ENCODE measurements at places on chromosomes 2 and 18.
A peak's percentile ranks its signal among the peaks of the same experiment; 100 is the strongest.

DNA sequence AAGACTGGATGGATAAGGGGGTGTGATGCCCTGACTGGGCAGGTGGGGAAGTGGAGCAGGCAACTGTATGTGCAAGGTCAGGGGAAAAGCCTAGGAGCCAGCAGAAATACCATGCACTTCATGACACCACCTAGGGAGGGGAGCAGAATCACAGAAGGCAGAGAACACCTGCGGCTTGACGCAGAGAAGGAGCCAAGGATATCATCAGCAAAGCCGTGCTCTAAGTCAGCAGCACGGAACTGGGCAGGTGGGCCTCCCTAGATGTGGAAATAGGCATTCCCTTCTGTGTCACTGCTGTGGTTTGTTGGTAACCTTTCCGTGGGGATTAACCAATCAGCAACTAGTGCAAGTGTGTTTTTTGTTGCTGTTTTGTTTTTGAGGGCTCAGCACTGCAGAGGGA lies 41.3 kb downstream of the HDLBP start:
- peak; percentile 34 for DNase-seq

DNA sequence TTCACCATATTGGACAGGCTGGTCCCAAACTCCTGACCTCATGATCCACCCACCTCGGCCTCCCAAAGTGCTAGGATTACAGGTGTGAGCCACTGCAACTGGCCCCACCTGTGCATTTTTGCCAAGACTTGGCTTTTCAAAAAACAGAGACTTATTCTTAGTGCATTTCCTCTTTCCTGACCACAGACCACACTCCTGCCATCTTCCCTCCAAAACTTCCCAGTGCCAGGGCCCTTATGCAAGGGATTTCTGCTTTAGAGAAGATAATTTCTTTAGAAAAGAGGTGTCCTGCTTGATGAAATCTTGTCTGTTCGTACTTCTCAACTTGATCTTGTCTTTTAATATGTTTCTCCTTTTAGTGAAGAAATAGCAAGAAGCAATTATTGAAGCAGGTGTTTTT lies 98.8 kb upstream of the ZNF516 start:
- no peak for DNase-seq

DNA sequence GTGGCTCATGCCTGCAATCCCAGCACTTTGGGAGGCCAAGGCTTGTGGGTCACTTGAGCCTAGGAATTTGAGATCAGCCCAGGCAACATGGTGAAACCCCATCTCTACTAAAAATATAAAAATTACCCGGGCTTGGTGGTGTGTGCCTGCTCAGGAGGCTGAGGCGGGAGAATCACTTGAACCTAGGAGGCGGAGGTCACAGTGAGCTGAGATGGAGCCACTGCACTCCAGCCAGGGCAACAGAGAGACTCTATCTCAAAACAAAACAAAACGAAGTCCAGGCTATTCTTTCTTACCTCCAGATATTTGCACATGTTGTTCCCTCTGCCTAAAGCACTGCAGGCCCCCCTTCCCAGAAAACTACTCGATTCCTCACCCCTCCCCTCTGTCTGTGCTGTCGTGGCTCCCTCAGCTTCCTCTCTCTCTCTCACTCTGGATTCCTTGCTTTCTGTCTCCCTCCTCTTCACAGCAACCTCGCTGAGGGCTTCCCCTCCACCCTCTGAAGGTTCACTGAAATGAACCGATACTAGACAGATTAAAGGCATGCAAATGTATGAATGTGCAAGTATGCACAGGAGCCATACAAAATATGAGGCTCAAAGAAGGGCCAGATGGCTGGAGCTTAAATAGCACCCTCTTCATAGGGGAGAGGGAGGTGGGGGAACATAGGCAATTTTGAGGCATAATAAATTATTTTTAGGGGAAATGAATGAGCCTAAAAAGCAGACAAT lies 18.5 kb downstream of the TMEM177 start:
- no peak for DNase-seq

DNA sequence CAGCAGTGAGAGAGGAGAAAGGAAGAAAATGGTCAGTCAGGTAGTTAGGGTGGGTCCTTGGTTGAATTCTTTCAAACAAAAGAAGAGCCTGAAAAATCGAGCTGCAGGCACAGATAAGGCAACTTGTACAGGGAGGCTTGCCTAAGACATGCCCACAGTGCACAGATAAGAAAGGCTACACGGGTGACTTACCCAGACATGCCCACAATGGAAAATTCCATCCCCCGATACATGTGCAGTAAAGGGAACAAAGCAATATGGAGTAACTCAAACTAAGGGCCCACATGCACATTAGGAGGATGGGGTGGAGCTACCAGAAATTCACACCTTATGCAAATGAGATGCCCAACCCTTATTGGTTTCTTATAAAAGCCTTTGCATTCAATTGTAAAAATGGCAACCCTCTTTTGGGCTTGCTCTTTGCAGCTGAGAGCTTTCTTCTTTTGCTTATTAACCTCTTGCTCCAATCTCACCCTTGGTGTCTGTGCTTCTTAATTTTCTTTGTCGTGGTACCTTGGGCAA lies 110.3 kb upstream of the RMP24 start:
- no peak for DNase-seq

- DNase-seq: no peak
Observed at GRCh38 chr2:137802038-137802437, 162.2 kb upstream of the HNMT start.

DNA sequence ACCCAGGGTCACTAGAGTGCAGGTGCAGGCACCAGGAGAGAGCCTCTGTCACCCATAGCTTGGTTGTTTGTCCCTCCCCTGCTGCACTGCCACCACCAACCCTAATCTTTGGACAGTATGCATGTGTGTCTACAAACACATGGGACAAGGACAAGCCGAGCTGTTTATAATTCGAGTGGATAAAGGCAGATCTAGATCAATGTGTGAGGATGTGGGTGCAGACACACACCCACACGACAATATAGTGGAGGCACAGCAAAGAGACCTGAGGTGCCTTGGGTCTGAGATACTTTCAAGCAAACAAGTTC lies 199.2 kb downstream of the TNS1 start:
- no peak for DNase-seq

DNA sequence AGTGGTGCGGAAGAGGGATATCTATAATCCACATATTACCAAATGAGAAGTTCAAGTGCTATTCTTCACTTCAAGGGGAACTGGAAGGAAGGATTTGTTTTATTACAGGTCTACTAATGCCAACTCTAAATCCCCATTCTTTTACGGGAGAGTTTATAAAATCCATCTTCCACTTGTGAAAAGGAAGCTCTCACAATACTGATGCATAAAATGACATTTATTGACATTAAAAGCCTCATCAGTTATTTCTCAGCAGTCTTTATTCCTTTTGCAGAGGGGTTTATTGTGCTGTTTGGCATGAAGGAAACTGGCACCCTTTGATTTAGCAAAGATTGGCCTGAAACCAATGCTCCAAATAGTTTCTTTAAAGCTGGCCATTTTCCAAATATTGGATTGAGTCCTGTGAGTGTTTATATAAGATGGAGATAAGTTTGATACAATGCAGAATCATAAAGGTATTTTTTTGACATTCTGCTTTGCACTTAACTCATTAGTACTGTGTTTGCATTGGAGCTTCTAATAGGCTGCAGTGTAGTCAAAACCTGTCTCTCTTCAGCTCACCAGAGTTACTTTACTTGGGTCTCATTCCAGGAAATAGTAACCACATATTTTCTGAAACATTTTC lies 26.6 kb downstream of the LRP1B start:
- DNase-seq: no peak

DNA sequence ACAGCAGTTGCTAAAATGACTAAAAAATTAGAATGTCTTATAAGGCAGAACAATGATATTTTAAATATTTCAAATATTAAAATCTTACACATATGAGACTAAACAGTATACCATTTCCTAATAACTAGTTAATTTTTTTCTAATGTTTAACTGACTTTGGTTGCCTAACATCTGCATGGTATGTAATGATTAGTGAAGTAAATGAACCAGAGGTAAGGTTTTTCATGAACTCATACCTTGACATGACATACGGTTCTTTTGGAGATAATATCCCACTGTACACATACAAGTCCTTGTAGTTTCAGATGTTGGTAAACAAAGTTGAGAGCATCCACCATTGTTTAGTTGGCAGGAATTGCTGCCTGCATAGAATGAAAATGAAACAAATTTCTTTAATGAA lies 1360.2 kb downstream of the LRP1B start:
- DNase-seq: no peak
